BE2C (cell line): ENCODE measurements at places on chromosomes 3 and 15.

- no peak for DNase-seq
These were observed 131.9 kb upstream of the STRIT1 start for GRCh38 chr3:155425396-155425795.

DNA sequence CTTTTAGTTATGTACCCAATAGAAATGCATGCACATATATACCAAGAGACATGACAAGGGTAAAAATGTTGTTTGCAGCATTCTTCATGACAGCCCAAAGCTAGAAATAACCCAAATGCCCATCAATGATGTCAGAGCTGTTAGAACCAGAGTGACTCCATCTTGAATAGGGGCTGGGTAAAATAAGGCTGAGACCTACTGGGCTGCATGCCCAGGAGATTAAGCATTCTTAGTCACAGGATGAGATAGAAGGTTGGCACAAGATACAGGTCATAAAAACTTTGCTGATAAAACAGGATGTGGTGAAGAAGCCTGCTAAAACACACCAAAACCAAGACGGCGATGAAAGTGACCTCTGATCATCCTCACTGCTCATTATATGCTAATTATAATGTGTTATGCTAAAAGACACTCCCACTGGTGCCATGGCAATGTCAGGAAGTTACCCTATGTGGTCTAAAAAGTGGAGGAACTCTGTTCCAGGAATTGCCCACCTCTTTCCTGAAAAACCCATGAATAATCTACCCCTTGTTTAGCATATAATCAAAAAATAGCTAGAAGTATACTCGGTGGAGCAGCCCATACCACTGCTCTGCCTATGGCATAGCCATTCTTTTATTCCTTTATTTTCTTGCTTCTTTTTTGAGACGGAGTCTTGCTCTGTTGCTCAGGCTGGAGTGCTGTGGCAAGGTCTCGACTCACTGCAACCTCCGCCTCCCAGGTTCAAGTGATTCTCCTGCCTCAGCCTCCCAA, 32.9 kb downstream of the ZBTB11 start:
- DNase-seq = no peak

GRCh38 chr3:158105119-158105709, 1.0 kb downstream of the SHOX2 start:
- peak; percentile 53 for DNase-seq

- no peak for DNase-seq
These were observed 52.5 kb upstream of the OTOL1 start for GRCh38 chr3:161443921-161444693.

- no peak for DNase-seq
These were observed 6.1 kb upstream of the SFMBT1 start for GRCh38 chr3:53051929-53052328.

DNA sequence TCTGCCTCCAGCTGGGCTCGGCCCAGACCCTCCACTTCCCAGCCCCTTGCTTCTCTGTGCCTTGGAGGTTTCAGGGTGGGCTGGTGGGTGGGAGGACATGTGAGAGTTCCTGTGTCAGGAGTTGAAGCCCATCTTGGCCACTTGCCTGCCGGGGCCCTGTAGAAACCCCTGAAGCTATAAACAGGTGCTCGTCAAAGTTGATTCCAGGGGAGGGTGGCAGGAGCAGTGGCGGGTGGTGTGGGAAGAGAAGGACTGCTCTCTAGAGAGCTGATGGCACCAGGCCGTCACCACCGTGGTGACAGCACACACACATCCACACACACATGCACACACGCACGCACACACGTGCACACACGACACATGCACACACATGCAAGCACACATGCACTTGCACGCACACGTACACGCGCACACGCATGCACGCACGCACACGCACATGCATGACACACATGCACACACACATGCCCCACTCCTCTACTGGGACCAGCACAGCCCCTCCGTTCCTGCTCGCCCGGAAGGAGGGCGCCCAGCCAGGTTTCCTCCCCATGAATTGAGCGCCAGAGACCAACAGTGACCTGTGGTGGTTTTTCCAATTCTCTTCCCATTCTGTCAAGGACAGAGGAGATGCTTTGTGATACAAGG, 56.3 kb upstream of the CGNL1 start:
- DNase-seq = no peak

DNA sequence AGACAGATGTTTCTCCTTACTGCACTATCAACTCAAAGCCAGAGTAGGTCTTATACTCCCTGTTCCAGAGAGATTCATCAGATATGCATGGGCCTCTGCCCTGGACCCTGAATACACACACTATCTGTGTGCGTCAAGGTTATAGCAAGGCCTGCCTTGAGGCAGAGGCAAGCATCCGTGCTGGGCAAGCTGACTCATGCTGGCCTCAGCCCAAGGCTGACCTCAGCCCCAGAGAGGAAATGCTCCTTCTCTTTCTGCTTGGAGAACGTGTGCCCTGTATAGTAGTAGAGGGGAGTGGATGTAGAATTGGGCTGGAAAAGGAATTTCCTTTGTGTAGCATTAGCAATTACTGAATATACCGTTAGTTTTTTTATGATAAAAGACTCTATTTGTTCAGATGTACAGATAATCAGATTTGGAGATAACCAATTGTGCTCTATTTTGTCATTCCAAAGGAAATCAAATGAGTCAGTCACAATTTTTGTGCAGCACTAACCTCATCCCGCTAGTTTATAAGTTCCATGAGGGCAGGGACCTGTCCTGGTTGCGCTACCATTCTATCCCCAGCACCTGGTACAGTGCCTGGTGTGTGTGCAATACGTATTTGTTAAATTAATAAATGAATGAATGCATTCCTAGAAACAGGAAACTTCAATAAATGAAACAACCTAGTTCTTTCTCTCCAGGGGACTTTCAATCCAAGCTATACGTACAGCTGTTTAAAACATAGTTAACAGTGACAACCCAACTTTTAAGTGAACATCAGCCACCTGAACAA, 13.3 kb upstream of the PAQR9 start:
- peak; percentile 84 for DNase-seq

GRCh38 chr3:63585927-63586326, 66.5 kb upstream of the SNTN start:
- no peak for DNase-seq

- no peak for DNase-seq
These were observed 13.4 kb upstream of the HCN4 start for GRCh38 chr15:73382115-73382514.

- no peak for DNase-seq
These were observed 32.0 kb downstream of the ZBTB38 start for GRCh38 chr3:141400073-141400971.

DNA sequence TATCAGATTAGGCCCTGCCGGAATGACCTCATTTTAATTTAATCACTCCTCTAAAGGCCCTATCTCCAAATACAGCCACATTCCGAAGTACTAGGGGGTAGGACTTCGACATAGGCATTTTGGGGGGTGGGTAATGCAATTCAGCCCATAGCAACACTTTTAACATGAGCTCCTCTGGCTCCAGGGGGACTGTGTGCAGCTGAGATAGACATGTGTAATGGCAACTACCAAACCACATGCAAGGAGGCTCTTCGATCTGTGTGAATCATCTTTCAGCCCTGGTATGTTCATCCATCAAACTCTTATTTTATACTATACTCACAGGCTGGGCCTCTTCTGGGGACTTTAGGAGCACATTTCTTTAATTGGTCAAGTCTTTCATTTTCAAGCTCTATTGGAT, 57.4 kb upstream of the PPARG start:
- no peak for DNase-seq

DNA sequence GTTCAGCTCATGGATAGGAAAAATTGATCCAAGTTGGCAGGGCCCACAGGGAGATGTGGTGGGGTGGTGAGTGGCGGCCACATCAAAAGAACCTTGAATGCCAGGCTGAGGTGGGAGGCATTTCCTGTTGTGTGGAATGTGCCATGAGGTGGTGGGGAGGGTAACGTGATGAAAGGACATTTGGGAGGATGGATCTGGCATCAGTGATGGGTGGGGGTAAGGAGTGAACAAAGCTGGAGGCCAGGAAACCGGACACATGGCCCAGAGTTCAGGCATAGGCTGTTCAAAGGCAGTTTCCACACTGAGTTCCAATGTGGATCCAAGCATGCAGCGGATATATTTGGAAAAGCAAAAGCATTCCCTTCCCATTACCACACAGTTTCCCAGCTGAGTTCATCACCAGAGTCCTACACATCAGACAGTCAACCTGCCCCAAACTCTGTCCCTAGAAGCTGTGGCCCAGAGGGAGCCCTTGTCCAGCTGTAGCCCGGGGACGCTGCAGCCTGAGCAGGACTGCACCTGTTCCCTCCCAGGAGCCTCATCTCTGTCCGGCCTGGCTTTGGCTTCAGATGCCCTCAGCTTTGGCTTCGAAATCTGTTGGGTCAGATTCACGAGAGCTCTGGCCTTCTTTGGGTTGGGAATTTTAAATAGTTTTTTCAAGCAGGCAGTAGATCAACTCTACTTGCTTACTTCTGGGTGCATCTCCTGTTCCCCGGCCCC, 37.8 kb upstream of the GOLGA6B start:
- DNase-seq = no peak

GRCh38 chr3:99867594-99868310, 50.1 kb downstream of the CMSS1 start:
- no peak for DNase-seq

GRCh38 chr15:43412096-43412495, 41.2 kb downstream of the TUBGCP4 start:
- DNase-seq = no peak

DNA sequence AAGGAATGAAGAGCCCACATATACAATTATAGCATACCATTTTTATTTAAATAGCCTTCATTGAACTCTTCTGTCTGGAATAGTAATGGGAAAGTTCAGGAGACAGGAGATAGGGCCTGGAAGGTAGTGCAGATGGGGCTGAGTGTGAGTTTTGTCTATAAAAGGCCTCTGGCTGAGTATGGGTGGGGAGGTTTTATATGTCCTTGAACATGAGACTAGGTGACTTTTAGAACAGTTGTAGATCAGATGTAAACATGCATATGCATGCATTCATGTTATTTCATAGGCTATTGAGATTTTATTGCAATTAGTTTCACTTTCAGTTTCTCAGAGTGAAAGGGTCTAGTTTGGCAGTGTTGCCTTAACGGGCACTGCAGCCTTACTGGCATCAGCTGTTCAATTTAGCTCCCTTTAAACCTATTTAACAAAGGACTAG, 27.1 kb downstream of the CGGBP1 start:
- no peak for DNase-seq

GRCh38 chr3:39447637-39448483, 19.6 kb upstream of the MOBP start:
- DNase-seq = peak; percentile 61

DNA sequence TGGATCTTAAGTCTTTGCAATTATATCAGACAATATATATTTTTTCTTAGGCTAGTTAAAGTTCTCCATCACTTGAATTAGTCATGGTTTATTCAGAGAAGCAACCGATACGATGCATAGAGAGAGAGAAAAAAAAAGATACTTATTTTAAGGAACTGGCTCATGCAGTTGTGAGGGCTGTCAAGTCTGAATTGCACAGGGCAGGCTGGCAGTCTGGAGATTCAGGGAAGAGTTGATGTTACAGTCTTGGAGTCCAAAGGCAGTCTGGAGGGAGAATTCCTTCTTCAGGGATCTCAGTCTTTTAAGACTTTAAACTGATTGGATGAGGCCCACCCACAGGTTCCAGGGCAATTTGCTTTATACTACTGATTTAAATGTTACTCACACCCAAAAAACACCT, 412.6 kb downstream of the IL5RA start:
- no peak for DNase-seq

DNA sequence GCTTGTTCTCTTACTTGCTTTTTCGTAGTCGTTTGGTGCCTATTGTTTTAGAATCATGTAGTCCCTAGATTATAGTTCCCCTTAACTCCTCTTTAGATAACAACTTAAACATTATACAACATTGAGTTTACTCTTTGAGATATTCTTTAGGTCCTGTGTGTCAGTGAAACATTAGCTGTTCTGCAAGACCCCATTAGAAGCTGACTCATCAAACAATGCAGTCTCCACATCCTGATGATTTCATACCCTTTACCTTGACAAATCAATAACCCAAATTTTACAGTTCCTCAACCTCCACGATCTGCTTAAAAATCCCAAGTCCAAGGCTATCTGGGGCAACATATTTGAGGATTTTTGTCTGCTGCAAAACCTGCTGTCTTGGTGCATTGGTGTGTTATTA, 582.9 kb downstream of the NSUN3 start:
- no peak for DNase-seq

DNA sequence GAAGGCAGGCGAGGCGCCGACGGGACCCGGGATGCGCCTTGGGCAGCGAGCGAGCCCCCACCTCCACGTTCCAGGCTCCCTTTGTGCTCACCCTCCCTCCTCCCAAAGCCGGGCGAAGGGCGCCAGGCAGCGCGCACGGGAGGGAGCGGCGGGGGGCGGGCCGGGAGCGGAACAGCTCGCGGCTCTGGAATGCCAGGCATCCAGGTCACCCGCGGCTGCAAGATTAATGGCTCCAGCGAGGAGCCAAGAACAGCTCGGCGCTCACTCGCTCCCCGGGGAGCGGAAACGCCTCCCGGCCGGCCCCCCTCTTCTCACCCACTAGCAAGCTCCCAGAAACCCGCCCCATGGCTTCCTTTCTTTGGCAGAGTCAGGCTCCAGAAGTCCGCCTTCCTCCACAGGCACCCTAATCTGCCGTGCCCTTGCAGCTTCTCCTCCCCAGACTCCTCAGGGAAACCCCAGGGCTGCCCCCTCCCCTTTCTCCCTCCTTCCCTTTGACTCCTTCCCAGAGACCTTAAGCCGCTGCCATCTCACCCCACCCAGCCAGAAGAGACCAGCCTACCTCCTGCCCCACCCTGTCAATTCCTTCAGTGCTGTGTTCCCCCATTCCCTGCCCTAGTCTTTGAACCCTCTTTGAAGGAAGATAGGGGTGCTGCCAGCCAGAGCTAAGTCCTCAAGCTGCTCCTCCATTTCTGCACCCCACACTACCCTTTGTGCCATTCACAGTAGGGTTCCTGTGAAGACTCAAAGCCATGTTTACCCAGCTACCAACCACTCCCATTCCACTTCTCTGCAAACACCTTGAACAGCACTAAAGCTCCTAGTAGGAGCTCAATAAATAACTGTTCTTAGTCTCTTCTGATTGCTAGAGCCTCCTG, 9.9 kb downstream of the AMOTL2 start:
- peak; percentile 75 for DNase-seq

- DNase-seq = no peak
These were observed 4.2 kb downstream of the ALG1L2 start for GRCh38 chr3:130085881-130086280.

DNA sequence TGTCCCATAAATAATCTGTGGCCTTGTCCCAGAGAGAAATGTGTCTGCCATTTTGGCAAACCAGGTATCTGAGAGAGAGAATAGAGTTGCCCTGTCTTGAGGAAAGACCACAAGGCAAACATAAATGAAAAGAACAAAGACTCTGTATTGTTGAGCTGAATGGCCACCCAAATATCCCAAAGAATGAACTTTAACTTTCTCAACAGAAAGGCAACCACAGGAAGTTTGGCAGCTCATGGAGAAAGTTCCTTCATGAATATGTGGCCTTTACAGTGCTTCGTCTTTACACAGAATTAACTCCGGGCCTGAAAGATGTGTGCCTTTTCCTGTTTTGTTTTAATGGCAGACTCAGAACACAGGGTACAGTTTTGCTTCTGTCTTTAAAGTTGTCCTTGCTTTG, 41.4 kb upstream of the THBS1 start:
- no peak for DNase-seq

GRCh38 chr15:100726070-100726420, 123.7 kb downstream of the ASB7 start:
- DNase-seq = no peak

GRCh38 chr3:184789314-184789998, 22.5 kb upstream of the VPS8 start:
- DNase-seq = no peak
